ENCODE measurements at places on chromosomes 7 and 10.
A peak's percentile ranks its signal among the peaks of the same experiment; 100 is the strongest.

DNA sequence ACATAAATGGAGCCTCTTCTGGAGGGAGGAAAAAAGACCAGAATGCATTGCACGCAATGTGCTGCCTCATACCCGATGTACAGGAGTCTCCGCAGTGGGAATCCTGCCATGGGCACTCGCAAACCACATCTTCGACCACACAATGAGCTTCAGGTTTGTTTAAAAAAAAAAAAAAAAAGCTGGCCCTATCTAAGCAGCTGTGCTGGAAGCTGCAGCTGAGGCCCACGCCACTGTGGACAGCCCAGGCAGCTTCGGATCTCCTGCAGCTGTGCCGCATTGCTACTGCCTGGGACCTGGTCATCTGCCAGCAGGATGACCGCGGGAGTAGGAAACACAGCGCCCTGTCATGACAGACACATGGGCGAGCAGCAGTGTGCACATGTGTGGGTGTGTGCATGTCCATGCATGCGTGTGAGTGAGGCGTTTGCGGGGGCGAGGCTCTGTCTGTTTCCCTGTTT lies 26.0 kb downstream of the EN2 start:
- peak; percentile 39 for DNase-seq

GRCh38 chr10:85900061-85900460 lies 466.5 kb downstream of the GRID1 start:
- DNase-seq, result no peak

DNA sequence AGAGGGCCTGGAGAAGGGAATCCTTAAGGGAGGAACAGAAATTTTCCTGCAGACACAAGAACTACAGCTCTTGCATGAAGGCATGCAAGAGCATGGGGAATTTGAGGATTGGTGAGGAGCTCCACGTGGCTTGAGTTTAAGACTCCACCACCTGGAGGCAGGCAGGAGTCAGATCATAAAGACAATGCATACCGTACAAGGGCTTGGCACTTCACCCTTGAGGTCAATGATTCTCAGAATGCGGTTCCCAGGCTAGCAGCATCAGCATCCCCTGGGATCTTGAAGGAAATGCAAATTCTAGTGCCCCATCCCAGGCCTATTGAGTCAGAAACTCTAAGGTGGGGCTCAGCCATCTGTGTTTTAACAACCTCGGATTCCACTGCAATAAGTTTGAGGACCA lies 143.8 kb downstream of the C7orf25 start:
- no peak for DNase-seq

DNA sequence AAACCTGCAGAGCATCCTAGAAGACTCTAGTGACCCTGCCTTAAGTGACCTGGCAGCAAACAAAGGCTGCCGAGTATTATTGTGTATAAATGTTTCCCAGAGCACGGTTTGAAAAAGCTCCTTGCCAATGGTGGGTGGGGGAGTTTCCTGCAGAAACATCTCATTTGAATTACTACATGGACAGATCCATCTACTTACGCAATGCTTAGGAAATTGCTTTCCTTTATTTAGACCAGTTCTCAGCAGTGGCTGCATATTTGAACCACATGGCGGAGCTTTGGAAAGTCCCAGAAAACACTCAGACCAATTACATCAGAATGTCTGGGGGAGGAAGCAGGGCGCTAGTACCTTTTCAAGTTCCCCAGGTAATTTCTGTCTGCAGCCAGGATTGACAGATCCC lies 560.9 kb downstream of the SDK1 start:
- no peak for DNase-seq

GRCh38 chr7:47253650-47254080 lies 328.2 kb downstream of the TNS3 start:
- peak; percentile 52 for DNase-seq

GRCh38 chr7:100396421-100396982 lies 23.2 kb downstream of the PILRA start:
- DNase-seq, result no peak

GRCh38 chr10:31745612-31746376 lies 182.8 kb downstream of the ARHGAP12 start:
- DNase-seq, result no peak

- no peak for DNase-seq
Measured at GRCh38 chr10:4943821-4944220, 19.4 kb upstream of the AKR1C1 start.

DNA sequence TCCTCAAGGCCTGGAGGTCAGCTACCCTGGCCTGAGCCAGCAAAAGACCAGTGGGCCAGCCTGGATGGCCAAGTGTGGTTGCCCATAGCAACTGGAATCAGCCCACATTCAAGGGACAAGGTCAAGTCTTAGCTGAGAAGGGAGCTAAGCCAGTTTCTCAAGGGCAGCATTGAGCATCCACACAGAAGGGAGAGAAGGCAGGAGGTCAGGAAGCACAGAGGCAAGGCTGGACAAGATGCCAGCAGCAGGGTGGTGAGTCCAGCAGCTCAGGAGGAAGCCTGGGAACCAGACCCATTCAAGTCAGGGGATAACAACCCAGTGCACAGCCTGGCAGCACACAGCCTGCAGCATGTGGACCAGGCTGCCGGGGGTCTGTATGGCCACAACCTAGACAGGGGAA lies 54.0 kb upstream of the ZMIZ1 start:
- DNase-seq, result no peak

DNA sequence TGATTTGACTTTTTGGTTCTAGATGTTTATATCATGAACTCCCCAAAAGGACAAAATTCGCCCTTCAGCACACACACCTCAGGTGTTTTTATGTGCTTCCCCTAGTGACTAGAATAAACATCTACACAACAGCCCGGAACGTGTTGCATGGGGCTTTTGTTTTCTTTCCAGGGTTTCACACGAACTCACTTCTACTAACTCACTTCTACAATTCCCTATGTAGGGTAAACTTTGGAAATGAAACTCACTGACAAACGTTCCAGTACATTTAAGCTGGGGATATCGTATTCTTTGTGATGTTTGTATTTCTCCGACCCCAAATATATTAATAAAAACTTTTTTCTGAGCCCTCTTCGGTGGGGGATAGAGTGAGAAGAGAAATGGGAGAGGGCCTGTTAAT lies 1.4 kb downstream of the TRA2A start:
- no peak for DNase-seq

DNA sequence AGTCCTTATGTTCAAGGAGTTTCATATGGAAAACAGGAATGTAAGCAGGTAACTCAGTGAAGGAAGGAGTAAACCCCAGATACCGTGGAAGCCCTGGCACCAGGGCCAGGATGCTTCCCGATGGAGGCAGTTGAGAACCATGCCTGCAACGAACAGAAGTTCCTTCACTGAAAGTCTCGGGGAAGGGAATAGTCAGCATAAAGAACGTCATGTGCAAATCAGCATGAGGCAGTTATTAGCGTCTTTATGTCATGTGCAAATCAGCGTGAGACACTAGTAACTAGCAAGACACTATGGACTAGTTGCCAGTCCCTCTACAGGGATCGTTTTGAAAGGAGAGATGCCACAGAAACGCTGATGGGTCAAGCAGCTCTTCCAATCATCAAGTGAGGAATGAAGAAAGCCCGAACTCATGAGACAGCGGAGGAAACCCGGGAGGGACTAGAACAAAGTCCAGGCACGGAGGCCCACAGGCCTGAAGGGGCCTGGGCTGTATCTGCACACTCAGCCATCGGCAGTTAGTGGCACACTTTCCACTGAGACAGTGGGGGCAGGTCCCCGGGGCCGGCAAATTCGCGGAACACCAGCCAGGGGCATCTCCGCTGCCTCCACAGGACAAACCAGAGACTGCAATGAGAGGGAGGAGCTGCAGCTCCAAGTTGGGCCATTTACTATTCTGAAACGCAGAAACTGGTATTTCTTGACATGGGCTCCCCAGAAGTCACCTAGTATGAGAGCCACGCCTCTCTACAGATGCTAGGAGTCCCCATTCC lies 109.6 kb downstream of the SFMBT2 start:
- peak; percentile 37 for DNase-seq

DNA sequence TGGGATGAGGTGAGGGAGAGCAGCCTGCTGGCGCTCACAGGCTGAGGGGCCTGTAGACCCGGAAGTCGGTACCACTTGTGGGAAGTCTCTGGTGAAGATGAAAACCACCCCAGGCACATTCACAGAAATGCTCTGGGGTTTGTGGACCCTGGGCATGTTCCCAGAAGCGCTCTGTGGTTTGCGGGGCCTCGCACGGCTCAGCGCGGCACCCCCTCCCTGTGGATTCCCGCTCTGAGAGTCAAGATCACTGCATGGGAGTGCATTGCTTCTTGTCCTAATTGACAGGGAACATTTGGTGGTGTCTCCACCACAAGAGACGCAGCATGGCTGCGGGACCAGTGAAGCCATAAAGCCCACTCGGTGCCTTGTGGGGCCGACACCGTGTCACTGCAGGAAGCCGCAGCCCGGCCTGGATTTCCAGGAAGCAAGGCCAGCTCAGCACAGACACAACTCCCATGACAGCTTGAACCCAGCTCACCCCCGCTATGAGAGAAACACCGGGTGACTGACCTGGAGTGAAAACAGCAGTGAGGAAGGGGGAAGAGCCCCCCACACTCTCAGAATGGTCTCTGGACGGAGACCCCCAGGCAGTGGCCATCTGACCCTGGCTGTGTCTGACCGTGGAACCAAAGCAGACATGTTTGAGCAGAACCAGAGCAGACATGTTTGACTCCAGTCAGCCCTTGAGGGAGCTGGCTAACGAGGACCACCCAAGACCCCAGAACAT lies 157.2 kb downstream of the PTPRN2 start:
- DNase-seq, result no peak

DNA sequence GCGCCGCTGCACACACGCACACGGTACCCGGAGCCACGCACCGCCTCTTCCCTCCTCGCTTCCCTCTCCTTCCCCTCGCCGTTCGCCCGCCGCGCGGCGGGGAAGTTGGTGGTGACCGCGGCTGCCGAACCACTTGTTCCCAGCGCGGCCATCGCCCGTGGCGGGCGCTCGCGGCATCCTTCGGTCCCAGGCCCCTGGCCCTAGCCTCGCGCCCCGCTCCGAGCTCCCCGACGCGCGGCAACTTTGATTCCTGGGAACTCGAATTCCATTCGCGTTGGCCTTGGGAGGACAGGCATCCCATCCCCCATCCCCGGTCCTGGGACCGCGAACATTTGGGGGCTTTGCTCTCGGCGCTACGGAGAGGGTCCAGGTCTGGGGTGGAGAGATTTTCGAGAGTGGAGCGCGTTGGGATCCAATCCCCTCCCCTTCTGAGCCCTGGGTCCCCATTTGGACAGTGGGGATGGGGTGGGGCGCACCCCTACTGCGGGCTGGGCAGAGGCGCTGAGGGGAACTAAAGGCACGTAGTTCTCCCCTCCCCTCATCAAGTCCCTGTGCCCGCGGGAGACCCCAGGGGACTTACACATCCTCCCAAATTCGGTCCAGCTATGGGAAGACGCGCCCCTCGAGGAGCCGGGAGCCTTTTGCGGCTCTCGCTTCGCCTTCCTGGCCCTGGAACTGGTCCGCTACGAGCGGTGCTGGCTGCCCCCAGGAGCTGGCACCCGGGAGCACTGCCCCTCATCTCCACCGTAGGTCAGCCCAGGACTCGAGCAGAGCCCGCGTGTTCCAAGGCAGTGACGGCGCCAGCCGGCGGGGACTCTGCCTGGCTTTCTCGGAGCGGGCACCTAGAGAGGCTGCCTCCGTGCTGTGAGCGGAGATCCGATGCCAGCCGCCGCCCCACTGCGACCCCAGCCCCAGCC lies 834 bp downstream of the CDH23 start:
- DNase-seq, result no peak

- DNase-seq, result no peak
Measured at GRCh38 chr7:78993341-78993740, 460.1 kb downstream of the MAGI2 start.

DNA sequence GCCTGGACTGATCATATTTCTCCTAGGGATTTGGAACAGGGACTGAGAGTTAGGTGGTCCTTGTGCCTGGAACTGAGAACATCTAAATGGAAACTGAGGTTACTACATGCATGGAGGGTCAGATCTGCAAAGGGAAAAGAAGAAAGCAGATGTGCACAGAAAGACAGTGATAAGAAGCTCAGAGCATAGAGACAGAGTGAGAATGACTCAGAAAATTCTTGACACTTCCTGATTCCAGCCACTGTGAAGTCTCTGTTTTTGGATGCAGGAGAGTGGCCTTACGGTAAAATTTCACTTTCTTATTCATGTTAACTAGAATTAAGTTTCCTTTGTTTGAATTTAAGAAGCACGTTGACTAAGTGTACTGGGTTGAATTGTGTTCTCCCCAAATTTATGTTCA lies 241.7 kb downstream of the TMEM26 start:
- DNase-seq, result no peak

GRCh38 chr10:44806950-44807349 lies 104.2 kb upstream of the TMEM72 start:
- no peak for DNase-seq

- no peak for DNase-seq
Measured at GRCh38 chr7:11612737-11613136, 219.3 kb downstream of the THSD7A start.

DNA sequence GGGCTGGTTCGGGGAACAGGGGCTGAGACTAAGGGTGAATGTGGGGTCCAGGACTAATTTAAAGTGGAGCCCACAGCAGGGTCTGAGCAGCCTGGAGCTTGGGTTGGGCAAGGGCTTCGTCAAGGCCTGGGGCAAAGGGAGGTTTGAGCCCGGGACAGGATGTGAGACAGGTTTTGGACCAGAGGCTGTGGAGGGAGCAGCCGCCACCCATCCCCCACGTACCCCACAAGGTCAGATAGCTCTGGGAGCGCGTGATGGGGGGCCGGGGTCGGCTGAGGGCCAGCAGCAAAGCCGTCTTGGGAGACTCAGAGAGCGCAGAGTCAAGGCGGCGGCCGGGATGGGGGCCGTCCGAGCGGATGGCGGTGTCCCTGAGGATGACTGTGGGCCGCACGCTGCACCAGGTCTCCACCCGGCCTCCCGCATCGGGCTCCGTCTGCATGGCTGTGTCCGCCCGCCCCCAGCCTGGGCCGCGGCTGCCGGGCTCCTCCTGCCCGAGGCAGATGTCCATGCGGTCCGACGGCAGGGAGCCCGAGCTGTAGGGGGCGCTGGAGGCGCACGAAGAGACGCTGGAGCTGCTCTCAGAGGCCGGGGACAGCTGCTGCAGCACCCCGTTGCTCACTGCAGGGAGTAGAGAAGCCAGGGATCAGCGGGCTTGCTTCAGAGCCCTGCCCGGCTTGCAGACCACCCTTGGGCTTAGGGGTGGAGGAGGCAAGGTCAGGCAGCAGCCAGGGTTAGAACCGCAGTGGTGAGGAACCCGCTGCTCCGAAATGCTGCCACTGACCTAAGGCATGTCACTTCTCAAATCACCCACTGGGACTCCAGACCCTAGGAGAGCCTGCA lies 12.1 kb downstream of the PDZD7 start:
- DNase-seq, result peak; percentile 86

DNA sequence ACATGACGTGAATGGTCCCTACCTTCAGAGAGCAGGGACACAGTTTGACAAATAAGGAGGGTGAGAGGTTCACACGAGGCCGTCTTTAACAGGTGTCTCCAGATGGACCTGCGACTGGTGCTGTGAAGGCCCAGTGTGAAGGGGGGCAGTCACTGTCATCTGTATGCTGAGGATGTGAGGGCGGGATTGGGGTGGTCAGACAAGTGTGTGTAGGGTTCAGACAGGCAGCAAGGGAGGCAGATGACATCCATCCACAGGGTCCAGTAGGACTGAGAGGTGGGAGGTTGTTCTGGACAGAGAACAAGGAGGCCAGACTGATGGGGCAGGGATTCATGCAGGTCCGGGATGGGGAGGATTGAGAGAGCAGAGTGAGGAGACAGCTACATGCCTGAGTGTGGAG lies 232.6 kb upstream of the GPR26 start:
- no peak for DNase-seq

- no peak for DNase-seq
Measured at GRCh38 chr10:110698782-110699201, 54.7 kb downstream of the RBM20 start.

Data from kidney (tissue), 22 donors.